ENCODE measurements at places on chromosomes 5 and 9.
A peak's percentile ranks its signal among the peaks of the same experiment; 100 is the strongest.

DNA sequence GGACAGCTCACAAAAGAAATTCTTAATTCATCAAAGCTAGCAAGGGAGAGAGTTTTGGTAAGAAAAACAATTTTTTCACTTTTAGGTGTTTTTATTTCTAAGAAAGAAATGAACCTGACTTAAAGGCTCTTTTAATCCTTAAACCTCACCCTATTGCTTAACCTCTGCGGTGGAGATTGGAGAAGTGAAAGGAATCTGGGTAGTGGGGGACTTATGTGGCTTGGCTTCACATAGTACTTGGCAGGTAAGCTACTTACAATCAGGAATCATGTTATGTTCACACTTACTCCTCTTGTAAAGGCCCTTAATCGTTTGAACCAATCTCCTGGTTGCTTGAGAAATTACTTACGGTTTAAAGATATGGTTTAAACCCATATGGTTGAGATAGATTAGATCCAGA is 104.8 kb downstream of the ISOC1 start:
- no peak for DNase-seq

DNA sequence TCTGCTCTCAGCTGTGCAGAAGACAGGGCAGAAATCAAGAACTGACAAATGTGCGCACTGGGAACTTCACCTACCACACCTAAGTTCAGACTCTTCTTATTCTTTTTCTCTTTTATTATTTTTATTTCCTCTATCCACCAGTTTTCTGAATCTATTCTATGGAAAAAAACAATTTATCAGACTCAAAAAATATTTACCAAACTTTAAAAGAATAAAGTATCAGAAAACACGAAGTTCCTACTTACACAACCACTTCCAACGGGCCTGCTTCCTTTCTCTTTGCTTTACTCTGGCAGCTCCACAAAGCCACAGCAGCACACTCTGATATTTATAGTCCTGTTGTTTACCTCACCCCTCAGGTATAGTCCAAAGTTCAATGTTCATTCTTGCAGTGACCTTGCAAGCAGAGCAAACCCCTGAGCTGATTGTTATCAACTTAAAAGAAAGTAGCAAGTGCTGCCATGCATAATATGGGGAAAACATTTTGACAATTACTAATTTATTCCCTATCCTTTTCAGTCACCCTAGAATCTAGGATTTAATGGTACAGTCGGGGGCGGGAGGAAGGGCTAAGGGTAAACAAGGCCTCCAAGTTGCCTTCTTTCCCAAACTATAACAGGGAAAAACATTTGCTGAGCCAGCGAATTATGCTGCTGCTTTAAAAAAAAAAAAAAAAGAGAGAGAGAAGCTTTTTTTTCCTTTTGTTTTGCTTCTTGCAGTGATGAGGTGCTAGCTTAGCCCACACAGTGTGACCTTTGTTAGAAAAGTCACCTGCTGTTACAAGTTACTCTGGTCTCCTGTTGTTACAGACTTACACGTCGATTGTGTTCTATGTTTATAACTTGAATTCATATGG is at the start of gene SELENOP:
SELENOP (minus strand) TSS at position 302 of the 856 bp plus-strand sequence. CDS start 3,539 bp downstream, outside the sequence.
- no peak for DNase-seq

- no peak for DNase-seq
These were observed 40.6 kb upstream of the CHD1 start for GRCh38 chr5:98969400-98969799.

DNA sequence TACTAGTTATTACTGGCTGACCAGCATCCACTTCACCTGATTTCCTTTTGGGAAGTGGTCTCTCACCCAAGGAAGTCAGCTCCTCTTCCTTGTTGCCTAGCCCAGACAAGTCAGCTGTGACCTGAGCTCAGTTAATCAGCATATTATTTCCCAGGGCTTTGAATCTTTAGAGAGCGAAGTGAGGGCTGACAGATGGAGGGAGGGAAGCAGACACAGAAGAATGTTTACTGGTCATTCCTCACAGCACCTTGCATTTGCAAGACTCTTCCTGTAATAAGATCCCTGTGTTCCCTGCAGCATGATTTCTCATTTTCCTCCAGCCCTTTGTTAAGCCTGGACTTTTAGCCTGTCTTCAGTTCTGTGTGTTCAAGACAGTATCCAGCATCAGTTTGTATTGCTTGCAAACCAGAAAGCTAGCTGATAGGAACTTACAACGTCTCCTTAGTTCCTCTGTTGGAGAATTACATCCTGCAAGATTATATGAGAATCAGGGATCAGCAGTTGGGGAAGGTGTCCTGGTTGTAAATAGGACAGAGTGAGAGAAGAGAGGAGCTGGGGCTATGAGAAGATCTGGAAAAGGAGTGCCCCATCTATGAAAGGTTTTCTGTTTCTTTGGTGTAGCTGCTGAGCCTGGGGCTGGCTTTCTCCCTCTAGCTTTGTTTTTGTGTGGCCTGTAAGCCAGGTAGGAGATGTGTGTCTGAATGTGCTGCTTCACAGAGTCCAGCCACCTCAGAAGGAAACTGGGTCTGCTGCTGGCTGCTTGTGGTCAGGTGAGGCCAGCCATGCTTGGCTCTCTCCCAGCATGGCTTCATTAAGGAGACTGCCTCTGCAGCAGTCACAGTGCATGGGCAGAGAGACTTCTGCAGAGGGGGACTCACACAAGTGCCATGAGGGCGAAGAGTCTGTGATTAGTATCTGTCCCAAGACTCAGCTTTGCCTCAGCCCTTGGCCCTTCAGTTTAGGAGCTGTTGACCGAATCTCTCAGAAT is 50.3 kb downstream of the MAN2A1 start:
- no peak for DNase-seq

DNA sequence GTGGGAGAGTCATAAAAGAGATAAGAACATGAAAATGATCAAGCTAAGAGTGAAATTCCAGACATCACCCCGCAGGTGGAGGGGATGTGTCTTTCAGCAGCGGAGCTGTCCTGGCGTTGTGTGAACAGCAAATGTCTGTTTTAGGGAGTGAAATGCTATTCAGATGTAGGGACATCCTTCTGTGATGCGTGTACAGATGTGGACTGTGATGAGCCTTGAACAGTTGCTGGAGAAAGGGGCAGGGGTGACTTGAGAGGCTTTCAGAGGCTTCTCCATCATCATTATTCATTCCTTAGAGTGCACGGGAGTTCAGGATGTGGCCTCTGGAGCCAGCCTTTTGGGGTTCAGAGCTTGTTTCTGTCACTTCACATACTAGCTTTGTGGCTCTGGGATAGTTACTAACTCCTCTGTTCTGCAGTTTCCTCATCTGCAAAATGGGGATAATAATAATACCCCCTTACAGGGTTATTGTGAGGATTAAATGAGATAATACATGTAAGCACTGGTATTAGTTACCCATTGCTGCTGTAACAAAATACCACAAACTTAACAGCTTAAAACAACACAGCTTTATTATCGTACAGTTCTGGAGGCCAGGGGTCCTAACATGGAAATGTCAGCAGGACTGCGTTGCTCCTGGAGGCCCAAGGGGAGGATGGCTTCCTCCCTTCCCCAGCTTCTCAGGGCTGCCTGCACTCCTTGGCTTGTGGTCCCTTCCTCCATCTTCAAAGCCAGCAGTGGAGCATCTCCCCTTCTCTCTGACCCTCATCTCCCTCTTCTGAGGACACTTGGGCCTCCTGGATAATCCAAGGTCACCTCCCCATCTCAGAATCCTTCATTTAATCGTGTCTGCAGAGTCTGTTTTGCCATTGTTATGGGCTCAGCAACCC is 9.4 kb downstream of the TRAF1 start:
- DNase-seq: no peak

- DNase-seq: no peak
These were observed 35.6 kb upstream of the SSBP2 start for GRCh38 chr5:81786496-81786895.

GRCh38 chr9:127534931-127535330 is 77.1 kb upstream of the STXBP1 start:
- no peak for DNase-seq

GRCh38 chr9:69078581-69078980 is 43.0 kb downstream of the FXN start:
- DNase-seq: no peak

- DNase-seq: peak; percentile 35
These were observed 86.7 kb downstream of the GPR21 start for GRCh38 chr9:123120131-123120530.

GRCh38 chr9:101326501-101326900 is 58.3 kb downstream of the BAAT start:
- no peak for DNase-seq

GRCh38 chr5:58921159-58921558 is 338.3 kb downstream of the RAB3C start:
- DNase-seq: peak; percentile 21

DNA sequence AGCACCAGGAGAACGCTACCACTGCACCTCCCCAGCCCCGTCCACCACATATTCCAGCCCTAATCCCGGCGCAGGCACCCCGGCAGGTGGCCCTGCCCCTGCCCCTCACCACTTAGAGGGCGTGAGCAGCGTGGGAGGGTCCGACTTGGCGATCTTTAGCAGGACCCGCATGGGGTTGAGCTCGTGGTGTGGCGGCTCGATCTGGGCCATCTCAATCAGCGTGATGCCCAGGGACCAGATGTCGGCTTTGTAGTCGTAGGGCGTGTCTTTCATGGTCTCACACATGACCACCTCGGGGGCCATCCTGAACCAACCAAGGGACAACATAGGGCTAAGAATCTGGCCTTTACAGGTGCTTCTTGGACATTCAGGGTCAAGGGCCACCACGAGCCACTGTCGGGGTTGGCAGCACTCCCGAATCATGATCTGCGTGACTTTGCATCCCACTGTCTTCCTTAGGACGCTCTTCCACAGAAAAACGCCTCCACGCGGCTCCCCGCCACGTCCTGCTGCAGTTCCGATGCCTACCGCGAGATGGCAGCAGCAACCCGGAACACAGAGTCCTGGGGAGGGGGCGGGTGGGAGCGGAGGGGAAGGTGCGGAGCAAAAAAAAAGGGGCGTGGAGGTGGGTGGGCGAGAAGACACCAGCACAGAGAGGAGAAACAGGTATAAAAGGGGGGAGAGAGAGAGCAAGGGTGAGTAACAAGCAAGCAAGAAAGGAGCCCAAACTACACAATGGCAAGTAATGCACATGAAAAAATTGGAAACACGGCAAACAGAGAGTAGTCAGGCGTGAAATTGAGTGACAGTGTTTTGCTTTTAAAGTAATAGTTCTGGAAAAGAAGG is 81.3 kb downstream of the STK10 start:
- DNase-seq: peak; percentile 11

DNA sequence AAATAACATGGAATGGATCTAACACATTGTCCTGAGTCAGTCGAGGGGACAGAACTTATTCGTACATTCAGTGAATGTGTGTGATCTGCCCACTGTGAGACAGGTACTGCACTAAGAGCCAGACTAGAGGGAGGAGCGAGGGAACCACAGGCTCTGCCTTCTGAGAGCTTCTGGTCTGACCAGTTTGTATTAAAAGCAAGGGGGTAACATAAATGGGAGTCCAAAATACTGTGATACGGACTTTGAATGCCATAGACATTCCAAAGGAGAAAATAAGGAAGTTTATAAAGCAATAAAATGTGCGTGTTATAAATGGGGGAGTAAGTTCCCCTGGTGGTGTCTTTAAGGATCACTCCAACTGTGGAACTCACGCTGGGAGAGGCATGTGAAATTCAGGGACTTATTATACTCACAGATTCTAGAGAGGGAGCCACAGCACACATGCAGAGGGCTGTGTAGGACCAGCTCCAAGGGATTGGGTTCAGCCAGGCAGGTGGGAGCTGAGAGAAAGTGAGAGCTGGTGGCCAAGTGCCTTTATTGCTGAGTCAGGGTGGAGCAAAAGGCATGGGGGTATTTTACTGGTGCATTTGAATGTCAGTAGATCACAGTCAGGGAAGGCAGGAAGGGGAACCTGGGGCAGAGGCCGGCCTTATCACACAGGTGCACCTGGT is 186.5 kb upstream of the WWC1 start:
- no peak for DNase-seq

DNA sequence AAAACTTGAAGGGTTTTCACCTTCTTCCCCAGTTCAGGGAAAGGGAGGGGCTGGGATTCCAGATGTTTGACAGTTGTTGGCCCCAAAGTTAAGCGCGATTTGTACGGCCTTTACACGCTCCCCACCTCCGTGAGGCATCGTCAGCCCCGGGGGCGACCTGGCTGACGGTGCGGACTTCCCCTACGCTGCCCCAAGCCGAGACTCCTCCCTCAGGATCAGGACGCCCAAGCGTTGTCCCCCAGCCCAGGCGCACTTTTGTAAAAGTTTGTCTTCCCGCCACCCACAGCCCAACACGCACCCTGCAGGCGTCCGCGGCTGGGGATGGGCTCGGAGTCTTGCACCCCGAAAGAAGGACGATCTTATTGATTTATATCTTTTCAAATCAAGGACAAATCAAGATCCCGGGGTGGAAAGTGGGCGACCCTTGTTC is 713 bp downstream of the MOB3B start:
- DNase-seq: no peak

All from COLO829 (cell line).